ENCODE measurements at places on chromosomes 3 and 15.
A peak's percentile ranks its signal among the peaks of the same experiment; 100 is the strongest.

DNA sequence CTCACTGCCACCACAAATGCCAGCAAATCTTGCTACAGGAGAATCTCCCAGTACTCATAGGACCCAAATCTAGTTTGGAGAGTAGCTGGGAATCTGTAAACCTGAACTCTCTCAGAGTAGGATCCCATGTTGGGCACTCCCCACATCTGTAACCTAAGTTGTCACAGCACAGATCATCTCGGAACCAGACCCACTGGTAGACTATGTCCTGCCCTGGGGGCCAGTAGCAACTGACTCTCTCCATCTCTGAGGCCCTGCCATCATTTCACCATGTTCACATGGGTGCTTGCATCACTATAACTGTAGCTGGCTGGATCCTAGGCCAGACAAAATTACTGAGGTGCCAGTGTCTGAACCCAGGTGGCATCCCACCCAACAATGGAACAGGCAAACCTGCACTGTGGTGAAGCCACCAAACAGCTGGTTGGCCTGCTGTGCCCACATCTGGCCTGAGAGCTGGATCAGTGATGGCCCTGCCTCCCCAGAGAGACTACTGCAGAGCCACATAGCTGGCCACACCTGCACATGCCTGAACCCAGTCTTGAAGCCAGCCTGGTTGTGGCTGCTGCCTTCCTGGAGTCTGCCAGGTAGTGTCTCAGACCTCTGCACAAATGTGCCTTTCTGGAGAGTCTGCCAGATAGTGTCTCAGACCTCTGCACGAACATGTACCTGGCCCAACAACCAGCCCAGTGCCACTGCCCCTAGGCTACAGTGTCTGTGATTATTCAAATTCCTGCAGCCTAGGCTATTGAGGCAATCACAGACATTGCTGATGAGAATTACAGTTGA lies 82.0 kb downstream of the ISL2 start:
- no peak for DNase-seq

DNA sequence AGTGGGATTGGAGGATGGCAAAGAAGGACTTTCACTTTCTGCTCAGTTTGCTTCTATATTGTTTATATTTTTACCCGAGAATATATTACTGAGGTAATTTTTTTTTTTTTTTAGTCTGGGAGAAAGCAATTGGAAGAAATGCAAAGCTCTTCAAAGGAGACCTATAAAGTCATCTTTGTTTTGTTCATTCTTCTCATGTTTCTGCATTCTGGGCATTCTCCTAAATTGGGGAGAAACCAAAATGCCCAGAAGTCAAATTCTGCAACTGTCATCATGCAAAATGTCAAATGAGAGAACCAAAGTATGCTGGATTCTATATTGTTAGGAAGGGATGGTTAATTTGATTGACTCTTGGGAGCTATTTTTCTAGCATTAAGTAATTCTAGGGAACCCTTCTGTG lies 168.3 kb upstream of the TSC22D2 start:
- no peak for DNase-seq

DNA sequence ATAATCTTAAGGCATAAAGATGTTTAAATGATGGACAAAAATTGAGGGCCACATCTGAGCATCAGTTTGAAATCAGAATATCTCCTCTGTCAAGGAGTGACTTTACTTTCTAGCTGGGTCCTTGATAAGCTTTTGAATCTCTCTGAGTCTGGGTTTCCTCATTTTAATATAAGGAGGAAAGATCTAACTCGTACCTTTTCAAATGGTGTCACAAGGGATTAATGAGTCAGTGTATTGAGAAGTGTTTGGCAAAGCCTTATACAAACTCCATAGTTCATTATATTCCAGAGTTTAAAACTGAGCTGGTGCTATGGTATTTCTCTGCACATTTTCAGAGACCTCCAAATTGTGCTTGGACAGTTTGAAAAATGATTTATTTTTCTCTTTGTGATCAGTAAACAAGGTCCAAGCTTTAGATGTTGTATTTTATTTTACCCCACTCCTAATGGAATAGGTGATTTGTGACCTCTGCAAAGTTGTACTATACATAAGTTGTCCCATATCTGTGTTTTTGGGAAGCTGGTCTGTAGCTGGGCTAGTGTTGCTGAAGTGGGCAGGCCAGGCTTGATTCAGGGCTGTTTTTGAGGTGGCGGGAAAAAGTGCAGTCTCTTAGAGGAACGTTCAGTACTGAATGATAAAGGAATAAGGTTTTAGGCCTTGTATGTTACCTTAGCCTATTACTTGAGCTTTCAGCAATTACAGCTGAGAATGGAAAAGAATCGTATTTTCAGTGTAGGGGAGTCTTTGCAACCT lies 5.6 kb downstream of the FNDC3B start:
- DNase-seq = no peak

- DNase-seq = peak; percentile 25
Observed at GRCh38 chr3:47877290-47877689, 74.4 kb downstream of the DHX30 start.

DNA sequence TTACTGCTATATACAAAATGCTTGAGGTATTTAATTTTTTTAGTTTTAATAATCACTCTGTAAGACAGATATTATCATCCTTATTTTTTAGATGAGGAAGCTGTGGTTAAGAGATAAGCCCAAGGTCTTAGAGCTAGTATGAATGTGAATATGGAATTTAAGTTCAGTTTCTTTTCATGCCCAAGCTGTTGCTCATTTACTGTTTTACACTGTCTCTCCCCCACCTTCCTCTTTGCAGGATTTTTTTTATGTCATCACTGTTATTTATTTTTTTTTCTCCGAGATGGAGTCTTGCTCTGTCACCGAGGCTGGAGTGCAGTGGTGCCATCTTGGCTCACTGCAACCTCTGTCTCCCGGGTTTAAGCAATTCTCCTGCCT lies 22.5 kb downstream of the MAP2K5 start:
- no peak for DNase-seq

DNA sequence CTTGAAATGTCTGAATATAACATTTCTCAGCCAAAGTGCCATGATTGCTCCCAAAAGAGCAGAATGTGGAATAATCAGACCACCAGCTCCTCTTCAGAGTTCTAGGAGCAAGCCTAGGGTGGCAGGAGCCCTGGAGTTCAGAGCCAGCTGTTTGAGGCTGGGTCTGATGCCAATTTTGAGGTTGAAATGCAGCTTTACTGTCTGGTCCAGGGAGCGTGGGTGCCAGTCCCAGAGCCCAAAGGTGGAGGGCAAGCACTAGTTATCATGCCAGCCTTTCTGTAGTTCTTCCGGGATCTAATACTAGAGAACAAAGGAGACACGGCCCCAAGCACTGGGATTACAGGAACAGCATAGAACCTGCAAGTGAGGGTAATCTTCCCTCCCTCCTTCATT lies 69.3 kb downstream of the TNFAIP8L3 start:
- no peak for DNase-seq

DNA sequence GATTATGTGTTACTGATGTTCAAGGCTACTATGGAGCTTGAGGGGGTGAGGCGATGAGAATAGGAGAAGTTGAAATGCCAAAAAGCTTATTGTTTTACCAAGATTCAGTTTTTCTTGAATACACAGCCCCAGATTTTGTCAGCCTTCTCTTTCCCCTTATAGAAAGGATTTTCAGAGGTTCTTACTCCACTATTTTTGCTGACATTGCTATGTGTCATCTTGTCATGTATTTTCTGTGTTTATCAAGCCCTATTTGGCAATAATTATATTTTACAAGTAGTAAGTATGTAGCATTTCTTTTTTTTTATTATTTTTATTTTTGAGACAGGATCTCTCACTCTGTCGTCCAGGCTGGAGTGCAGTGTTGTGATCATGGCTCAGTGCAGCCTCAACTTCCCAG lies 133.1 kb downstream of the ATG7 start:
- DNase-seq = no peak

DNA sequence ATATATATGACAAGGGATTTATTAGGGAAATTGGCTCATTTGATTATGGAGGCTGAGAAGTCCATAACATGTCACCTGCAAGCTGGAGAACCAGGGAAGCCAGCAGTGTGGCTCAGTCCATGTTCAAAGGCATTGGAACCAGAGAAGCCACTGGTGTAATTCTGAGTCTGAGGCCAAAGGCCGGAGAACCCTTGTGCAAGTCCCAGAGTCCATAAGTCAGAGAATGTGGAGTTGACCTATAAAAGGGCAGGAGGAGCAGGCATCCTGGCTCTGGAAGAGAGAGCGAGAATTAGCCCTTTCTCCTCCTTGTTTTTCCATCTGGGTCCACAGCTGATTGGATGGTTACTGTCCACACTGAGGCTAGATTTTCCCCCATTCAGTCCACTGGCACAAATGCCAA lies 319.8 kb downstream of the IGSF11 start:
- no peak for DNase-seq

DNA sequence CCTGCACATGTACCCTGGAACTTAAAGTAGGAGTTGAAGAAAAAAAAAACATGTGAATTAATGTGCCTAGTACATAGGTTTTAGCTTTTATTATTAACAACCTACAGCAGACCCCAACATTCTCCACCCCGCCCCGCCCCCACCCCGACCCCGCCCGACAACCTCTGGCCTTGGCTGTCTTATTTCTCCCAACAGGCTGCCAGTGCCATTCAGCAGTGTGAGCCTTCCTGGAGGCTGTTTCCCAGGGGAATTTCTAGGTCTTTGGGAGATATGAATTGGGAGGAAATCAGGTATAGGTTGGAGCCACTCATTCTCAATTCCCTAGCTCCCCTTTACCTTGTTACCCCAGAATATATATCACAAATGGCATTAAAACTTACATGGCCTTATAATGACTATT lies 8.3 kb upstream of the MLF1 start:
- DNase-seq = no peak

- DNase-seq = no peak
Observed at GRCh38 chr15:89195836-89196235, 25.5 kb downstream of the RLBP1 start.

GRCh38 chr3:186722457-186722856 lies 5.3 kb downstream of the KNG1 start:
- peak; percentile 25 for DNase-seq

GRCh38 chr3:146221276-146221675 lies 29.6 kb downstream of the PLSCR4 start:
- DNase-seq = no peak

DNA sequence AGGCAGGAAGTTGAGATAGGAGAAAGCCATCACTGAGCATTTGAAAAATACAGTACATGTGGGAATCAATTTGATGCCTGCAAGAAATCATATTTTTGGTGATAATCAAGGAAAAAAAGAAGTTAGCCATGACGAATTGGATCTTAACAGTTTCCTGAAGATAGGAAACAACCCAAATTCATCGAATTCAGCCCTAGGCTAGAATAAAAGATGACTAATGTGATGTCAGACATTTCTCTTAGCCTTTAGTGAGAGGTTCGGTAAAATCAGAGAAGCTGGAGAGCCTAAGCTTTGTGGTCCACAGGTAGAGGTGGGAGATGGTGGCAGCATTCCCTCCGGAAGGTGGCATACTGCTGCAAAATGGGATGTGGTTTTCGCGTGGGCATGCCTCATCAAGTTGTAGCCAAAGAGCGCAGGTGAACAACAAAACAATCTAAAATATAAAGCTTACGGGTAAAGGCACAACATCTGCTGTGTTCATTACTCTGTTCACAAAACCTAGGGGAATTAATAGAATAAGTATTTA lies 144.1 kb upstream of the ALCAM start:
- DNase-seq = no peak

DNA sequence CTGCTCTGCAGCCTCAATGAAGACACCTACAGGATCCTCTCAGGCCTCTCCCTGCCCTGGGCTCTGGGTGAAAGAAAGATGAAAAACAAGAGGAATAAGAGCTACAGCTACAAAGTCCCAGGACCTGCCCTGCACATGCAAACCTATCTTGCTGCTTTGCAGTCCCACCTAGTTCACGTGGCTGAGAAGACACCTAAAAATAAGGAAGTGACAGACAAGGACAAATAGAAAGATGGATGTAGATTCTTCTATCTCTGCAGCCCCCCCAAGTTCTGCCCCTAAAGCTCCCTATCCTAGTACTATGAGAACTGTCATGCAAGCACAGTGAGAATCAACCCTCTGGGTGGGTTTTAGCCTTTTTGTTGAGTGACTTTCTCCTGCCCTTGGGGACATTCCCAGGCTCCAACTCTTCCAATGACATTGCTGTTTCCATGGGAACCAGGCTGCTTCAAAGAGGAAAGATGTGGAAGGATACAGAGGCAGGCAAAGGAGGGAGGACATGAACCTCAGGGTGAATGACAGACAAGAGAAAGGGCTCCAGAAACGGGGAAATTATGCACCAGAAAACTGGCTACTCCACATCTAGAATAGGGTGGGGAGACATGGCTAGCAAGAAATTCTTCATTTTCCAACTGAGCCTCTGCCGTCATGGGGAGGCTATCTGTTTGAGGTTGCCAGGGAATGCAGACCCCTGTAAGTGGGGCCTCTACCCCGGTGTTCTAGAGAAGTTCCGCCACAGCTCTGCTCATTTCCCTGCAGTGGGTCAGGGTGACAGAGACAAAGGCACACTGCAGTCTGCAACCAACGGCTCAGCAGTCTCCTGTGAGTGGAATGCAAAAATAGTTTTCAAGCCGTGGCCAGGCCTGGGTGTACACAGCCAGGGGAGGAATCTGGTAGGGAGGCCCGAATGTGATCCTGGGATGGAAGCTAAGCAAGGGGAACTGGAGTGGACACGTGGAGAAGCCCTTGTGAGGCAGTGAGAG lies 5.2 kb downstream of the CSPG5 start:
- no peak for DNase-seq

DNA sequence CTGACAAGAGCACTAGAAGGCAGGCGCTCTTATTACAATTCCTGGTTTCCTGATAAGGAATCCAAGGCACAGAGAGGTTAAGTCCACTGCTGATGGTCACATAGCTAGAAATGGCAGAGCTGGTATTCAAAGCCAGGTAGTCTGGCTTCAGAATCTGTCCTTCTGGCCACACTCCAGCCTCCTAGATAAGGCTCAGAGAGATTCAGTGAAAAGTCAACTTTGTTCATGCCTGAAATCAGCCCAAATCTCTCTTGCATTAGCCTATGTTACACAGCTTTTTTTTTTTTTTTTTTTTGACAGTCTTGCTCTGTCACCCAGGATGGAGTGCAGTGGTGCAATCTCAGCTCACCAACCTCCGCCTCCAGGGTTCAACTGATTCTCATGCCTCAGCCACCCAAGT lies 21.1 kb upstream of the CMTM8 start:
- DNase-seq = no peak

- DNase-seq = peak; percentile 3
Observed at GRCh38 chr15:26974120-26974780, 3.3 kb downstream of the GABRG3 start.

GRCh38 chr3:71813704-71814103 lies 28.8 kb upstream of the PROK2 start:
- no peak for DNase-seq

- no peak for DNase-seq
Observed at GRCh38 chr15:62857411-62857853, 185.1 kb upstream of the TPM1 start.

DNA sequence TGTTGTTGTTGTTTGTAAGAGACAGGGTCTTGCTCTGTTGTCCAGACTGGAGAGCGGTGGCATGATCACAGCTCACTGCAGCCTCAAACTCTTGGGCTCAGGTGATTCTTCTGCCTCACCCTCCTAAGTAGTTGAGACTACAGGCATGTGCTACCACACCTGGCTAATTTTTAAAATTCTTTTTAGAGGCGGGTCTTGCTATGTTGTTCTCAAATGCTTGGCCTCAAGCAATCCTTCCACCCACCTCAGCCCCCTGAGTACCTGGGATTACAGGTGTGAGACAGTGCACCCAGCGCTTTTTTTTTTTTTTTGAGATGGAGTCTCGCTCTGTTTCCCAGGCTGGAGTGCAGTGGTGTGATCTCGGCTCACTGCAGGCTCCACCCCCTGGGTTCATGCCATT lies 46.7 kb downstream of the TMOD3 start:
- DNase-seq = no peak

Data from RPMI7951 (cell line).